ENCODE measurements at places on chromosomes 7 and 10. TPM values are rescaled to one million over a fixed set of nuclear protein-coding genes. Genes with fewer than 3 reads are reported as not detected.

- peak; percentile 47 for DNase-seq
These were observed 18.6 kb downstream of the OPALIN start for GRCh38 chr10:96339956-96340904.

GRCh38 chr7:127713006-127713405, 61.0 kb downstream of the SND1 start:
- no peak for DNase-seq

DNA sequence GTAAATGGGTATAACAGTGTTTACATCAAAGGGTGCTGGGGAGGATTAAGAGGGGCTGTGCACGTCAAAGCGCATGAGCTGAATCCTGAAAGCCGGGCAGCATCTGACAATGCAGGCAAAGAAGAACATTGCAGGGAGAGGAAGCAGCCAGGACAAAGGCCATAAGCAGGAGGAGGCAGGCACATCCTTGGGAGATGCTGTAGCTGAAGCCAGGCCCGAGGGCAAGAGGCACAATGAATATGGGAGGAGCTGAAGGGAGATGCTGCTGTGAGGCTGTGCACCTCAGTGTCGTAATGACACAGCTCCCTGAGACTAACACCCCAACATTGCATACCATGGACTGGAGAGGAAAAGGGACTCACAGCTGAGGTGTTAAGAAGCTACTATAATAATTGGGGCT, 129.2 kb downstream of the BTAF1 start:
- no peak for DNase-seq

GRCh38 chr7:1977876-1978441, 254.8 kb downstream of the MAD1L1 start:
- no peak for DNase-seq

DNA sequence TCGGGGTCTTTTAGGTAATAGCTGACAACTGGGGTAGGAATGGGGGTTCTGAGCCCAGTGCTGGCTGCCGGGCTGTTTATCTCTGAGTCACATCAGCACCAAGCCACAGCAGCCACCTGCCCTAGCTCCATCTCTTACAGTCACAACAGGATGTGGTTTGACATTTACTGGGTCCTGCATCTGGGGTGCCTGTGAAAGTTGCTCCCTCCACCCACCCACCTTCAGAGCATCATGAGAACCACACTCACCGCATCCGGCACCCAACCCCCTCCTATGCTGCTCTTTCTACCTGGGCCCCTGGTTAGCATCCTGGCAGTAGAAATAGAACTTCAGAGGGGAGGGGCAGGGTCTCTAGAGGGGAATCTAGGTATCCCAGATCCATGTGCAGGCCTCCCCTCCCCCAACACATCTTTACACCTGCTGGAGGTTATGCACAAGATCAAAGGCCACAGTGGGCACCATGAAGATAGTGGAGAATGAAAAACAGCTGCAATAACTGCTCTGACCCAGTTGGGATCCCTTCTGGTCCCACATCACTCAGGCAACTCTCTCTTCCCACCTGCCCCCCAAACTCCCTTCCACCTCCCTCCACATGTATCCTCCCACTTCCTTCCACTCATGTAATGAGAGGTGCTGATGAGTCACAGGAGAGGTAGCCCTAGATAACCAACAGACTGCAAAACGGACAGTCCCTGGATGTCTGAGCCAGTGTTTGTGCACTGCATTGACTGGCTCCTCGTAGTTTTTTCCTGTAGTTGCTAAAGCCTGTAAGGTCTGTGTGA, 38.2 kb downstream of the PRSS2 start:
- no peak for DNase-seq

DNA sequence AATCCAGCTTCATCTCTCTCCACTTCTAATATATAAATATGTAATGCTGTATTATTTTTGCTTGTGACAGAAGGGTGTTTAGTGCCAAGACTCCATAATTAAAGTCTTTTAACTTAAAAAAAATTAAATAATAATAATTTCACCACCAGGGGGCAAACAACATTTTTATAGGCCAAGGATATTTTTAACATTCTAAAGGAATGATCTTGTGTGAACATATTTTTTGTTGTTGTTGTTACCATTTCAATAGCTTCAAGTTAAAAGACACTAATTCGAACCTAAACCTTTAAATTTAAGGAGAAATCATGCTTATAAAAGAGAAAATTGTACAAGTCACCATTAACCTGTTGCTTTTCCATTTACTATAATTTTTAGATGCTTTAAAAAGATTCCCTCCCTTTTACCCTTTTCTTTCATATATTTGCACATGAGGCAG, 7.5 kb upstream of the DNAJC1 start:
- no peak for DNase-seq

DNA sequence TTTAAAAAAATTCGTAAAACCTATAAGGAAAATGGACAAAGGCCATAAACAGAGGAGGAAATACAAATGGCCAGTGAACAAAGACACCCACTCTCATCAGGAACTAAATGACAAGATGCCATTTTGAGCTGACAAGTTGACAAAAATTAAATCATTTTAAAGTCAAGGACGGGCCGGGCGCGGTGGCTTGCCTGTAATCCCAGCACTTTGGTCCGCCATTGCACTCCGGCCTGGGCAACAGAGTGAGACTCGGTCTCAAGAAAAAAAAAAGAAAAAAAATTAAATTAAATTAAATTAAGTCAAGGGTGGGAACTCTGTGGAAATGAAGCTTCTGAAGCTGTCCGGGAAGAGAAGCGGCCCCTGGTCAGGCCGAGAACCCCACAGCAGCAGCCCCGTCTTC, 1.2 kb upstream of the NOM1 start:
- no peak for DNase-seq

DNA sequence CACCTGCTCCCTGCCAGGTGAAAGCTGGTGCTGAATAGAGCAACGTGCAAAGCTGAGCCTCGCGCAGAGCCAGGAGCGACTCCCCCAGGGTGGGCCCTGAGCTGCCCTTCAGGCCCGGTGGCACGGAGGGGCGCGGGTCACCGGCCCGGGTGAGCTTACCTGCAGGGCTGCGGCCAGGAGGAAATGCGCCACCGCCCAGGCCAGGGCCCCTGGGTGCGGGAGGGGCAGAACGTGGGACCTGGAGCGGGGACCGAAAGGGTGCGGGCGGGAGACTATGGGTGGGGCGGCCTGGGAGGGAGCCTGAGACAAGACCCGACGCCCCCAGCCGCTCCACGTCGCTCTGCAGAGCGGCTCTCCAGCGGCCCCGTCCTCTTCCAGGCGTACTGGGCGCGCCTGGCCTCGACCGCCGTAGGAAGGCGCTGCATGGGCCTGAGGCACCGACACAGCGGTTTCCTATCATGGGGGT, 122.1 kb downstream of the BTAF1 start:
- DNase-seq: no peak

DNA sequence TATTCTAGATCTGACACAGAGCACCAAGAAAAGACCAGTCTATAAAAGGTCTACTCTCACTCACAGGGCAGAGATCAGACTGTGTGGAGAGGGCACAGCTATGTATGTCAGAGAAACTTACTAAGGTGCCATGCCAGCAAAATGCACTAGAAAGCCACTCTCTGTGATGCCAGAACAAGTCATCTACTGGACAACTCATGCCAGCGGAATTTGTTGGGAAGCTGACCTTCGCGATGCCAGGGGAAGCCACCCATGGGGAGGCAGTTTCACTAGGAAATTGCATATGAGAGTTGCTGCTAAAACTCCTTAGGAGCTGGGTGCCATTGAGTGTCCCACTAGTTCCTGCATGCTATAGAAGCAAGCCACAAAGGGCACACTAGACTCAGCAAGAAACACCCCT, 58.5 kb downstream of the MICU1 start:
- DNase-seq: no peak

DNA sequence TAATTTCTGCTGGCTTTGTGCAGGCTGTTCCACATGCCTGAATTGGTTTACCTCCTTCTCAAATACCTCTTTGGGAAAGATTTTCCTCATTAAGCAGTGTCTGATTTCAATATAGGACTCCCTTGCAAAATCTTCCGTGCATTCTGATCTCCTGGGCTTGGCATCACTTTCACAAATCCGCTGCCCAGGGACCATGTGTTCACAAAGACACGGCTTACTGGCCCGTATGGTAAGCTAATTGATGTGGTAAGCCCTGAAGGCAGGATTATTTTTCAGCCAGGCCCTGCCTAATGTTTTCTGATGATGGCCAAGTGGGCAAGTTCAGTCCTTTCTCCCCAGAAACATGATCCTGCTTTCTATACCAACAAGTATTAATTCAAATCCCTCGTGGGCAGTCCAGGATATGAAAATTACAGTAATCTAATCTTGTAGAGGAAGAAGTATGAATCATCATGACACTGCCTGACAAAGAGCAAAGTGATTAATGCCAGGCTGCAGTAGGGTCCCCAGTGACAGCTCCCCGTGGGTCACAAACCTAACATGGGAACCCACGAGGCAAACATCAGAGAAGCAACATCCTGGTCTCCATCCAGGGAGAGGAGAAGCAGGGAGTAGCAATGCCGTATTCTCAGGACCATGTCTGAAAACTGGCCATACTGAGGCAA, 11.6 kb upstream of the SVIL start:
- DNase-seq: no peak

The TMEM178B gene
- not detected for total RNA-seq

The CBX3 gene
- total RNA-seq: 249 TPM

The NFE2L3 gene
- total RNA-seq: 8.8 TPM

The CH25H gene
- not detected for total RNA-seq
